ENCODE measurements at places on chromosomes 12 and 14. TPM values are rescaled to one million over a fixed set of nuclear protein-coding genes. Genes with fewer than 3 reads are reported as not detected.

DNA sequence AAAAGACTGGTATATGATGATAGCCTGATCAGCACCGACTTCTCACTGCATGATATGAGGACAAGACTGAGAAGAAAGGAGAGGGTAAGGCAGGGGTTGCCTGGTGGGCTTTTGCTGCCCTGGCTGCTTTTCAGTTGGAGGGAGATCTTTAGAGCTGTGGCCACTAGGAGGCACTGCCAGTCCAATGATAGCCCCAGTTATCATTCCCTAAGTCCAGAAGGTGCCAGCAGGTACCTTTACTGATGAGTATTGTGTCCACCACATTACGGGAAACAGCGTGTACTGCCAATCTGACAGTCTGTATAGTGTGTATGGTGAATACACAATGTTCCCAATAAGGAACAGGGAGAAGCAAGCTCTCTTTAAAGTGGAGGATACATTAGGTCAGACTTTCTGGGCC is 55.8 kb upstream of the CCDC175 start:
- DNase-seq, result no peak

- no peak for DNase-seq
Observed at GRCh38 chr12:26441434-26441833, 246.1 kb downstream of the SSPN start.

GRCh38 chr12:71223139-71223538 is 65.3 kb upstream of the TSPAN8 start:
- DNase-seq, result no peak

- no peak for DNase-seq
Observed at GRCh38 chr14:87186737-87187136, 806.2 kb downstream of the GALC start.

GRCh38 chr12:21527451-21528180 is 1.5 kb downstream of the SPX start:
- DNase-seq, result peak; percentile 65

- no peak for DNase-seq
Observed at GRCh38 chr14:102620413-102620812, 28.0 kb downstream of the RCOR1 start.

CLEC4A gene
- total RNA-seq, result 0.42 TPM

KCNMB4 gene
- 0.31 TPM for total RNA-seq
